SK-N-SH (cell line): ENCODE measurements at places on chromosomes 5 and 9.

DNA sequence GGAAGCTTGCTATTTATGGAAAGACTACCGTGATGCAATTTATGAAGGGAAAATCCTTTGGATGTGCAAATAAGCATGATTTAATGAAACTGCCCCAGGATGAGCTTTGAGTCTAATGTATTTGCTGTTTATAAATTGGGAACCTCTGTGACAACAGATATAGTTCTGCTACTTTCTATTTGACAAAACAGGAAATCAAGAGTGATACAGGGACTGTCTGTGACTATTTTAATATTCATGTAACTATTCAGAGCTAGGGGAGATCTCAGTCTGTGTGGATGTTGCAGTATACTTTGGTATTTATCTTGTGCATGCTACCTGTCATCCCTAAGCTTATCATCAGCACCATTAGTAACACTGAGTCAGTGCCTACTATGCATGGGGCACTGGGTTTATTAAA, 132.1 kb downstream of the PDZD2 start:
- DNase-seq = no peak

DNA sequence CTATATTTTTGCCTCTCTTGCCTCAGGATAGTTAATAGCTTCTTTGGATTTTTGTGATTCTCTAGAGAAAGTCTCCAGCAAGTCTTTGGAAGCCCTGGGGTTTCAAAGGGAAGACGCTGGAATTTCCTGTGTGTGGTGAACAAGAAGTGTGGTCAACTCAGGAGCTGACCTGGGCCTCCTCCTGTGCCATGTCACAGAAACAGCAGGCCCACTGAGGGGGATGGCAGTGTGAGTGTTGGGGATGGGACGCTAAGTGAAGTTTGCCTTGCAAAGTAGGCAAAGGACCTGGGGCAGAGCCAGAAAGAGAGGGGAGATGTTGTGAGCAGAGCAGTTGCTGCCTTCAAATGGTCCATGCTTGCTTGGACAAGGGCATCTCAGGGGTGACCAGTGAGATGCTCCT, 226.3 kb downstream of the DMRT2 start:
- DNase-seq = no peak

GRCh38 chr9:114382699-114383520, 4.9 kb downstream of the AKNA start:
- DNase-seq = no peak

DNA sequence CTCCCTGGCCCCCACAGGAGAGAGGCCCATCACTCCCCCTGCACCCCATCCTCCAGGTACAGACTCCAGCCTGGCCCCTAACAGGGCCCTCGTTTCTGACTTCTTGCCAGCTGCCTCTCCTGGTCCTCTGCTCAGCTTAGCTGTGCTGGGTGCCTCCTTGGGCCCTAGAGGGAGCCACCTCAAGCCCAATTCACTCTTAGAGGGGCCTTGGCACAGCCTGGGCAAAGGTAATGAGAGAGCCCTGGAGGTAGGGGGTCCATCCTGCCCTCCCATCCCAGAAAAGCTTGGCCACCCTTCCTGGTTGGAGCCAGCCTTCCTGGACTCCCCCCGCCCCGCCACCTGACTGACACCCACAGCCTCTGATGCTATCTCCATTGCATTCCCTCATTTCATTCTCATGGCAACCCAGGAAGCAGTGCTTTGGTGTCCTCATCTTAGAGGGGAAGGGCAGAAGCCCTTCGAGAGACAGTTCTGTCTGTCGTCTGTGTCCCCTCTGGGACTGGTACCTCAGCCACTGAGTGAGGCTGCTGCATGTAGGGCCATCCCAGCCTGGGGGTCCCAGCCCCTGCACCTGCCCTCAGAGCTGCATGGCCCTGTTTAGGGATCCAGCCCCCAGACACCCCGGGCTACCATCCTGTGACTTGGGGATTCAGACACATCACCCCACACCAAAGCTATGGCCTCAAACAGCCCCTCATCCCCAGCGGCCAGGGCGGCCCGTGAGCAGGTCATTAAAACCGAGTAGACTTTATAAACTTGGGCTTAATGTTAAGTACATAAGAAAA, 95.5 kb downstream of the BARX1 start:
- peak; percentile 26 for DNase-seq

- DNase-seq = no peak
These were observed 94.5 kb upstream of the EFNA5 start for GRCh38 chr5:107764976-107765804.

GRCh38 chr5:125814119-125814518, 609.1 kb upstream of the GRAMD2B start:
- no peak for DNase-seq

GRCh38 chr9:20319641-20320337, 302.5 kb downstream of the MLLT3 start:
- DNase-seq = no peak

DNA sequence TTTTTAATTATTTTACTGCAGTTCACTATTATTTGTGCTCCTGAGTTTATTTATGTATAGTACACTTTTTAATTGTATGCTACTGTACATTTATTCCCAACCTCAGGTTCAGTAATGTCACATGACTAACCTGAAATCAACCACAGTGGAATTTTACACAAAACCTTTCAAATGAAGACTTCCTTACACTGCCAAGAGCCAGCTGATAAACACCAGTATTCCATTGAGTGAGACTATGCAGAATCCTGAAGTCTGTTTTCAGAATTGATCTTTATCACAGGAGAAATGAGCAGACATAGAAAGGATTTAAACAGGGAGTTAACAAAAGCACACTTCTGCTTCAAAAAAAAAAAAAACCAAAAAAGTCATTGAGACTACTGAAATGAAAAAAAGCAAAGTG, 219.5 kb downstream of the PRR16 start:
- peak; percentile 15 for DNase-seq

- DNase-seq = no peak
These were observed 36.2 kb downstream of the UNC5A start for GRCh38 chr5:176846335-176847140.

- no peak for DNase-seq
These were observed 55.5 kb upstream of the STC2 start for GRCh38 chr5:173383711-173384110.
